ENCODE measurements at places on chromosomes 16 and 17.

DNA sequence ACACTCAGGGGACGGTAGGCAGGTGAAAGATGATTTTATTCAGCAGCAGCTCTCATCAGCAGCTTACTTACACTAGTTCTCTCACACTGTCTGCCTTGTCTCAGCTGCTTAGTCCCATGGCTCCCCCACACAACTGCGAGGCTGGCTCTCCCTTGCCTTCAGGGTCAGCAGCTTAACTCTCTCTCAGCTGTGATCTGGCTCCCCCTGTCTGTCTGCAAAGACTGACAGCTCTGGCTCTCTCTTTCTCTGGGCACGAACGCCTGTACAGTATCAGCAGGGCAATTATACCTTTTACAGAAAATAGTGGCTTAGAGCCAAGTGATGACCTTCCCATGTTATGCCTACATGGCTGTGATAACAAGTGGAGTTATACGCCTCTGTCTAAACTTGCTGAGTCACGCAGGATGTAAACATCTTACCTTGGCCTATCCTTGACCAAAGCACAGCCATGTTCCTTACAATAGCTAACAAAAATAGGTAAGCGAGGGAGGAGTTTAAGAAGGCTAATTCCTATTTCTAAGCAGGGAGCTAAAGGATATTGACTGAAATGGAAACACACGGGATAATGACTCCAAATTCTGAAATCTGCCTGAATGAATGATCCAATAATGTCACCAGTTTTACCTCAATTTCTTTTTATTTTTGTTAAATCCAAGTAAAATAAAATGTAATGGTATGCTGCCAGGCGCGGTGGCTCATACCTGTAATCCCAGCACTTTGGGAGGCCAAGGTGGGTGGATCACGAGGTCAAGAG lies 1.1 kb upstream of the NDUFAB1 start:
- no peak for DNase-seq

GRCh38 chr16:4136229-4136813 lies 20.1 kb upstream of the ADCY9 start:
- DNase-seq = no peak

- DNase-seq = peak; percentile 56
Observed at GRCh38 chr17:57284984-57285646, 28.8 kb downstream of the MSI2 start.

DNA sequence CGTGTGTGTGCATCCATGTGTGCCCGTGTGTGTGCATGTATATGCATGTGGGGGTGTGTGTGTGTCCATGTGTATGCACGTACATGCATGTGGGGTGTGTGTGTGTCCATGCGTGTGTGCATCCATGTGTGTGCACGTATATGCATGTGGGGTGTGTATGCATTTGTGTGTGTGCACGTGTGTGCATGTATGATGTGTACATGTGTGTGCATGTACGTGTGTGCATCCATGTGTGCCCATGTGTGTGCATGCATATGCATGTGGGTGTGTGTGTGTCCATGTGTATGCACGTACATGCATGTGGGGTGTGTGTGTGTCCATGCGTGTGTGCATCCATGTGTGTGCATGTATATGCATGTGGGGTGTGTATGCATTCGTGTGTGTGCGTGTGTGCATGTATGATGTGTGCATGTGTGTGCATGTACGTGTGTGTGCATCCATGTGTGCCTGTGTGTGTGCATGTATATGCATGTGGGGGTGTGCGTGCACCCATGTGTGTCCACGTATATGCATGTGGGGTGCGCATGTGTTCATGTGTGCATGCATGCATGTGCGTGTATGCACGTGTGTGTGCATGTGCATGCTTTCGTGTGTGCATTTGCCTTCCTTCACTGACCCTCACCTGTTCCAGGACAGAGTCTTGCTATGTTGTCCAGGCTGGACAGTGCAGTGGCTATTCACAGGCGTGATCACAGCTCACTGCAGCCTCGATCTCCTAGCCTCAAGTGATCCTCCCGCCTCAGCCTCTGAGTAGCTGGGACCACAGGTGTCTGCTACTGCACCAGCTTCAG lies 129.6 kb upstream of the TNRC6C start:
- no peak for DNase-seq

GRCh38 chr17:3828151-3828851 lies 17.7 kb downstream of the NCBP3 start:
- DNase-seq = no peak

DNA sequence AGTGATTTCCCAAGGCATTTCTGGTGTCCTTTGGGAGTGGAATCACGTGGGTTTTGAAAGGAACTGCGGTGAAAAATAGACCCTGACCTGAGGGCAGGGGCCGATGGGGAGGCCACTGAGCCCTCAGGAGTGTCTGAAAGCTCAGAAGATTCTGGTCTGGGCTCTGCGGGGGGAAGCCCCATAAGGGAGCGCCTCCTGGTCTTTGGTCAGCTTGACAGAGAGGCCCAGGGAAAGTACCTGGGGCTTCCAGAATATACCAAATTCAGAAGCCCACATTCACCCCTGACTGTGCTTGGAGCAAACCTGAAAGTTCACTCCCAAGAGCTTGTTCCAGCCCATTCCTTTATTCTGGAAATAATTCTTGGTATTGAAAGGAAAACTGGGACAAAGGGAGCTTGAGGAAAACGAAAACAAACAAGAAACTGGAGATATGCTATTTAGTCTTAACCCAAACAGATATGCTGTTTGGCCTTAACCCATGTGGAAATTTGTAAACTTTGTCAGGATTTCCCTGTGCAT lies 23.2 kb upstream of the NAGLU start:
- DNase-seq = no peak

GRCh38 chr17:5921512-5922282 lies 148.5 kb upstream of the WSCD1 start:
- DNase-seq = no peak

- DNase-seq = no peak
Observed at GRCh38 chr16:16019488-16019887, 70.1 kb downstream of the ABCC1 start.

DNA sequence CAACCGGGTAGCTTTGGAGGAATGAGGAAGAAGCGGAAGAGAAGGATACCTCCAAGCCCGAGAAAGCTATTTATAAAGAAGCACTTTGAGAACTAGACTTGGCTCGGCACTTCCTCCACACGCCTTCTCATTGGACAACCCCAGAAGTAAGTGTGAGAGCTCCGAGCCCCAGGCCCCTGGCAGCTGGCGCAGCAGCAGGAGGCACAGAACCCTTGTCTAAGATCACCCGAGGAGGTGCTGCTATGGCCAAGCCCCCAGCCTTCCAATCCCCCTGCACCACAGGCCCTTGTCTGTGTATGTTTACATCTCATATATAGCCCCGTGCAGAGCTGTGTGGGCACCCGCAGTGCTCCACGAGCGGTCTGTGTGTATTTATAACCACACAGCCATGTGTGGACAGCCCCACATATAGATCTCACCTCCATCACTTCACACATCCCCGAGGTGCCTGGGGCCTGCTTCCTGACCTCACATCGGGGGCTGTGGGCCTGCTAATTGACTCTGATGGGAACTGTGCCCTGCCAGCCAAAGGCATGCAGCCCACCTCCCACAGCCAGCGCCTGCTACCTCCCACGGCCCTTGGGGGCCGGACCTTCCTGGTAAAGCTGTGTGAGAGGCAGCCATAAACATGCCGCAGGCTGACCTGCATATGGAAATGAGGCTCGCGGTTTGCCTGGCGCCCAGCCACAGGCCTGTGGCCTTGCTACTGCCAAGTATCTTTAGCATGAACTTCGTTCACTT lies 96.1 kb downstream of the C17orf67 start:
- no peak for DNase-seq

- no peak for DNase-seq
Observed at GRCh38 chr16:69830534-69831211, 68.5 kb downstream of the WWP2 start.

- no peak for DNase-seq
Observed at GRCh38 chr17:43803758-43804157, 23.5 kb downstream of the CFAP97D1 start.

- DNase-seq = no peak
Observed at GRCh38 chr17:72407931-72408330, 287.1 kb downstream of the SOX9 start.

DNA sequence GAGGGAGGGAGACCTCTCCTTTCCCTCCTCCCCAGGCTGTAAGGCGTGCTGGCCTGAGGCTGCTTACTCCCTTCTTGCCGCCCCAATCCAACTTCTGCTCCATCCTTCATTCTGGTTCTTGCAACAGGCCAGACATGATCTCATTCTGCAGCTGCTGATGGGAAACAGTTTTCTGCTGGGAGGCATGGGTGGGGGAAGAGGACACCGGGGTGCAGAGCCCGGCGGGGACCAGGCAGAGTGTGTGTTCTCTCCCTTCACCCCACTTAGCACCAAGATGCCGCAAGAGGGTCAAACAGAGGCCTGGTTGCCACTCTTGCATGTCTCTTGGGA lies 1.4 kb downstream of the SARM1 start:
- DNase-seq = no peak

GRCh38 chr17:76570877-76571471 lies 14.7 kb downstream of the ST6GALNAC2 start:
- DNase-seq = no peak

- peak; percentile 82 for DNase-seq
Observed at GRCh38 chr16:23952128-23952970, 116.6 kb downstream of the PRKCB start.

DNA sequence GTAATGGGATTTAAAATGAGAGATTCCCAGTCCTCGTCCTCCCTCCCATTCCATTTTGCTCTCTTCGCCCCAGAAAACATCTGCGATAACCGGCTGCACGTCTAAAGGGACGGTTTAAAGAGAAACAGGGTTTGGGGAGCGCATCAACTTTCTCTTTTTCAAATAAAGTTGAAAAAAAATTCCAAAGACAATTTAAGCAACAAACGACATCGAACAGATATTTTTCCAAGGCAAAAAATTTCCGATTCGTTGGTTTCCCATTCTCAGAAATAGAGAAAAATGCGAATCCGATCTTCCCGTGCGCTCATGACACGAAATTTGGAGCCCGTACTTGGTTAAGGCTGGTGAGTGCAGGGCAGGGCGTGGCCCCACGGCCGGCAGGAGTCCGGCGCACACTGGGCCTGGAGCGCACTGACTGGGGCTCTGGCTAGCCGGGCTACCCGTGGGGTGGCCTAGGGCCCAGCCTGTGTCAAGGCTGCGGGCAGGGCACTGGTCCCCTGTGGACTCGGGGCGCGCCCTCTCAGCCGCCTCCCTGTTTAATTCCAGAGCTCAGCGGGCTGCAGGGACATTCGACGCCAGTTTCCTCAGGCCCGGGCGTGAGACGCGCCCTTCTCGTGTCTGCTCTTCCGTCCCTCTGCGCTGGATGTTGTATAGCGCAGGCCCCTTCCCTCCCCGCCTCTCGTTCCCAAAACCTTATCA lies 17.9 kb upstream of the ZFHX3 start:
- no peak for DNase-seq

DNA sequence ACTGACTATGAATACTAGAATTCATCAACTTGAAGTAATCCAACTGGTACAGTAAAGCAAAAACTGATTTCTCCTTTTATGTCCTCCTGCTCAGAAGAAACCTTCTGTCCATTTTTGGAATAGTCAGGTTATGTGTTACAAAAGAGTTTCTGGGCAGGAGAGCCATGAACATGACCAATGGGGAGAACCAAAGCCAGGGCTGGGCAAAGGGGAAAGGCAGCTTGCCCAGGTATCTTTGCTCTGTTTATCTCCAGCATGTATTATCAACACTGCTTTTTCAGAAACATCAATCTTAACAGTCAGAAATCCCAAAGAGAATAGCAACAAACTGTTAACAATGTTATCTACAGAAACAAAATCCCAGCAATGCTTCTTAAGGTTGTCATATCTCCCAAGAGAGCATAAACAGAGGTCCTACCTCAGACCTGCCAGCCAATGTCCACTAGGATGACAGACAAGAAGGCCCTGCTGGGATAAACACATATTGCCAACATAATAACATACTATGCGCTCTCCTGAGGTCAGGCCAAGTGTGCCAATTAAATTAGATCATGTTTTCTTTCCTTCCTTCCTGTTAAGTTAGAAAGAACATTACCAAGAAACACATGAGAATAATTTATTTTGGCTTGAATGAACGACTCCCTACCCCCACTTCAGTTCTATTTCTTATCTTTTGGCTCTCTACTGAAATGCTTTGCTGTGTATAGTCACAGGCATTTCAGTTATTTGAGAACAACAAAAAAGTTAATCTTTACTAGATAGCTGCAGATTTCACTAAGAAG lies 28.0 kb downstream of the BLMH start:
- DNase-seq = no peak

DNA sequence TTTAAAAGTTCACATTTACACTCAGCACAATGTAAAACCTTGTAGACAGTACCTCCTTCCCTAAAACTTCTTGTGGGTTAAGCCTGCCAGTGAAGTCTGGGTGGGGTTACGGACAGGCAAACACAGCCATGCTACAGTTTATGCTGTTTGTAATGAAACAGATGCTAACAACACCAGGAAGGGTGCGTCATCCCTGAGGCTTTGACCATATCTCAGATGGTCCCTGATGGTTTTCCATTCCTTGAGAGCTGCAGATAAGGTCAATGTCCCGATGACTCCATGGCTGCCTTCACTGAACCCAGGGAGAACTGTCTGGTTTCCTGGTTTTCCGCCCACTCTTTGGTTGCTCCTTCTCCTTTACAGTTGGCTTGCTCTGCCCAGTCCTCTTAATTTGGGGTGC lies 29.1 kb downstream of the GAS7 start:
- no peak for DNase-seq

- DNase-seq = no peak
Observed at GRCh38 chr16:50718061-50718760, 23.7 kb upstream of the CYLD start.

DNA sequence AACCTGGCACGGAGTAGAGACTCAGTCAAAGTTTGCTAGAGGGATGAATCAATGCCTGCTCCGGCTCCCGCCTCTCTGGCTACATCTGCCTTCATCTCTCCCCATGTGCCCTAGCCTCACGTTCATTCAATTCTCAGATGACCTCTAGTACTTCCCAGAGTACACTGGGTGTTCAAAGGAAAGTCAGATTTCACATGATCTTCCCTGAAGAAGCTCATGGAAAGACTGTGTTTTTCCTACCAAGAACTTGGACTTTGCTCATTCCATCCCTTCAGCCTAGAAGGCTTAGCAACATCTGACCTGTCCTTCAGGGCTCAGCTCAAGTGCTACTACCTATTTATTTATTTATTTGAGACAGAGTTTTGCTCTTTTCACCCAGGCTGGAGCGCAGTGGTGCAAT lies 11.1 kb upstream of the TNK1 start:
- DNase-seq = no peak

- no peak for DNase-seq
Observed at GRCh38 chr16:31664683-31665482, 137.2 kb downstream of the AHSP start.

- no peak for DNase-seq
Observed at GRCh38 chr16:55039511-55039910, 108.8 kb downstream of the IRX5 start.

- no peak for DNase-seq
Observed at GRCh38 chr16:88584676-88585075, 14.5 kb downstream of the ZC3H18 start.

DNA sequence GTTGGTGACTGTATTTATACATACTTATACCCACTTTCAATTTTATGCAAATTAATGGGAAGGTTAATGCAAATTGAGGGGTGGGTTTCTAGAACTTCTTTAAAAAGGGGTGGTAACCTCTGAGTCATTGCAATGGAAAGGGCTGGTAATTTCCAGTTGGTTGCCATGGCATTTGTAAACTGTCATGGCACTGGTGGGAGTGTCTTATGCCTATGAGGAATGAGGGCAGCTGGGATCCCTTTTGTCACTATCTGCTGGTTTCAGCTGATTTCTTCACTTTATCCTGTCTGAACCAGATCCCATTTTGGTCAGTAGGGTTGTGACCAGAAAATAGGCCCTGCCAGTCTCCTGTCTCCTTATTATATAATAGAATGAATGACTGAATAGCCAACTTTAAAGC lies 1006.7 kb upstream of the GOT2 start:
- no peak for DNase-seq
